ENCODE measurements at places on chromosomes 6 and 20.
A peak's percentile ranks its signal among the peaks of the same experiment; 100 is the strongest.

DNA sequence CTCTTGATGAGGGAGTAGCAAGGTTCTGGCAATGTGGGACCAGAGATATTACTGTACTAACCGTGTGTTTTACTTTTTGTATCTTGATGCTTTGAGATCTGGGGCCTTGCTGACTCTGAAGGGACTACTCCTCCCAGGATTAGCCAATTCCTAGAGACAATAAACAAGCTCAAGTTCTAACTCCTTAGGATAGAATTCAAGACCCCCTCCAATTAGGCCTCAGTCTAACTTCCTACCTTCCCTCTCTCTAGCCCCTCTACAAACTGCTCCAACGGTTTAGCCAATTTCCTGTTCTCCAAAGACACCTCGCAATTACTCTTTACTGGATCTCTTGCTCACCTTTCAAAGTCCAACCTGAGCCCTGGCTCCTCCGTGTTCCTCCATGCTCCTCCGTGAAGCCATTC, 158.7 kb upstream of the JARID2 start:
- DNase-seq, result no peak

GRCh38 chr6:125639466-125640020, 109.9 kb upstream of the HEY2 start:
- no peak for DNase-seq

GRCh38 chr20:58112017-58112781, 116.3 kb downstream of the ANKRD60 start:
- no peak for DNase-seq

- DNase-seq, result no peak
These were observed 31.1 kb upstream of the RGS17 start for GRCh38 chr6:153162172-153162571.

DNA sequence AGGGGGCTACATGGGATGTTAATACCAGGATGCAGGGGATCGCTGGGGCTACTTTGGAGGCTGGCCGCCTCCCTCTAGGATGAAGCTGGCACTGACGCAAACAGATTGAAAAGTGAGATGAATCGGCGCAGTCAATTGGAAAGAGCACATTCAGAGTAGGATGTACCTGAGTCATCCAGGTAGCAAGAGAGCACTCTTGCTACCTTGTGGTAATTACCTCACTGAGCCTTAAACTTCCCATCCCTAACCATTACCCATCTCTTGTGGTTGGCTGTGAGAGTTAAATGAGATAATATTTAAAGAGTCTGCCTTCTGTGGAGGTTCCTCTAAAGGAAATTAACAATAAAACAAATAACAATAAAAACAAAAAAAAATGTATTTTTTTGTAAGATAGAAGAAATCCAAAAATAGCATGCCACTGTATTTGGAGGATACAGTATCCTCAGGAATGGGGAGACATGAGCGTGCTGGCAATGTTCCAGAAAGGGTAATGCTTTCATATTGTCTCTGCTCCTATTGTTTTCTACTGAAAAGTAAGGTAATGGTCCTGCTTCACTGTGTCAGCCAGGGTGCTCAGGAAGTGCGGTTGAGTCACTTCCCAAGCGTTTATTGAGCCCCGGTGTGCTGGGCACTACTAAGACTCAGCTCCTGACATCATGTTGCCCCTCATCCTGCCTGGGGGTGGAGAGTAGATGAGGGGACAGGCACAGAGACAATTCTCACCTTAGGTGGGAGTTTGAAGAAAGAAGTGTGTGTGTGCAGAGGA, 301.1 kb downstream of the EYA4 start:
- DNase-seq, result peak; percentile 20

DNA sequence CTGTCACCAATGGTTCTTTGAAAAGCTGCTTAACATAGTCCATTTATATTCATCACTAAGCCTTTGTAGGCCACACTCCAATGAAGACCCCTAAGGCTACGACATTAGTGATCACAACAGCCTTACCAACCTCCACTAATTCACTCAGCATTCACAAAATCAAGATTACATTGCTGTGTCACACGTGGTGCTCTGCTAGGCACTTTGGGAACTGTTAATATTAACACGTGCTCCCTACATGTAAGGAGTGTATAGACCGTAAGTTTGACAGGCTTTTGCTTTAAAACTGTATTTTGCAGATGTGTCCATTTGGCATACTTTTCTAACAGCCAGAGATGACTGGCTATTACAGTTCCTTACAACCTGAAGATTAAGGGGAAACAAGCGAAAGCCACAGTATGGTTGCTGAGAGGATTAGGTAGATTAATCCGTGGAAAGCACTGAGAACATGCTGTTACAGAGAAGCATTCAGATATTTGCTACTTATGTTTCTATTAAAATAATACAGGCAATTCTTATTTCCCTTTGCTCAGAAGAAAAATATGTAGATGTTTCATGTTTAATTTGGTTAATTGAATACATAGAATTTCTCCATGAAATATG, 69.7 kb downstream of the SAMD3 start:
- no peak for DNase-seq

DNA sequence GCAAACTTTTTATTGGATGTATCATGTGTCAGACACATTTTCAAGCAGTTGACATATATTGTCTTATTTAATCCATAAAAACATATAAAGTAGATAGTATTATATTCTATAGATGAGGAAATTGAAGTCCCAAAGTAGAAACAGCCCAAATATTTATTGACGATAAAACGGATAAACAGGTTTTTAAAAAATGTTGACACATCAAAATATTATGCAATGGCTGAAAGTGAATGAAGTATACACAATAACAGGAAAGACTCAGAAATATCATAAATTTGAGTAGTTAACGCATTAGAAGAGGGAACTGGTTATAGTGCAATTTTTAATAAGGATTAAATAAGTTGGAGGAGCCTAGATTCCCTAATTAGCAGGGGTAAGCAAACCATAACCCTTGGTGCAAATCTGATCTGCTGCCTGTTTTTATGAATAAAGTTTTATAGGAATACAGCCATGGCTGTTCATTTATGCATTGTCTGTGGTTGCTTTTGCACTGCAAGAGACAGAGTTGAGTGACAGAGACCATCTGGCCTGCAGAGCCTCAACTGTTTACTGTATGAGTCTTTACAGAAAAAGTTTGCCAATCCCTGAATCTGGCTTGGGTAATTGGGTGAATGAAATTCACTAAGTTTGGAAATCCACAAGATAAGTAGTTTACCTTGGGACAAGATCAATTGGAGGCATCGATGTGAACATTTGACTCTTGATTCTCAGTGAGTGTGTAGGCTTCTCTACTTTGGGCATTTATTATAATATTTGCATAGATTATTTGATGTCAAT, 50.6 kb upstream of the EXOC2 start:
- no peak for DNase-seq

- no peak for DNase-seq
These were observed 150.7 kb downstream of the EDN3 start for GRCh38 chr20:59451066-59451630.

DNA sequence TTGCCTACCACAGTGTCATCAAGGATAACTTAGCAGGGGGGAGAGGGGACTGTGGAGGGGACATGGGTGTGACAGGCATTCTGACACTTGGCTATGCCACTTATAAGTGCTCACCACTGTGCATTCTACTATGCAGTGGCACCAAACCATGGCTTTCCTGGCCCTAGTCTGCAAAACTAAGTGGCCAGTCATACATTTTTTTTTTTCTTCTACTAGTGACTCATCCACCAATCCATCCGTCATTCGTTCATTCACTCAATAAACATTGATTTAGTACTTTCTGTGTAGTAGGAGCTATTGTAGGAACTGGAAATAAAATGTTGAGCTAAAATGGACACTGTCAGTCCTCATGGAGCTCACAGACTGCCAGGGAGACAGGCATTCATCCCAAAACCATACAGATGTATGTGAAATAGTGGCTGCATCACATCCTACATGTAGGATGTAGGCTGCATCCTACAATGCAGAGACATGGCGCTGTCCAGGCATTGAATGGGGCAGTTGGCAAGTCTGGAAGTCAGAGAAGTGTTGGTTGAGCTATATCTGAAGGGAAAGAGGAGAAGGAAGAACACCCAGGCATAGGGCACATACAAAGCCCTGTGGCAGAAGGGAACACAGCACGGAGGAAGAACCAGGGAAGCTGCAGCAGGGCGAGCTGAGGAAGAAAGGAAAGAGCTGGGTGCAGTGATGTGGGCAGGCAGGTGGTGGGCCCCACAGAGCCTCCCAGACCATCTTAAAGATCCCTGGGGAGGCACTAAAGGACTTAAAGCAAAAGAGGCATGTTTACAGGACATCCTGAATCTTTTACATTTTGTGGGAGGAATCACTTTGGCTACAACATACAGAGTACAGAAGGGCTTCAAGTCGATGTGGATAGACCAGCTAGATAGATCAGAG, 224.4 kb downstream of the UST start:
- DNase-seq, result no peak

- DNase-seq, result no peak
These were observed 295.5 kb upstream of the ZNF337 start for GRCh38 chr20:25992146-25992545.

DNA sequence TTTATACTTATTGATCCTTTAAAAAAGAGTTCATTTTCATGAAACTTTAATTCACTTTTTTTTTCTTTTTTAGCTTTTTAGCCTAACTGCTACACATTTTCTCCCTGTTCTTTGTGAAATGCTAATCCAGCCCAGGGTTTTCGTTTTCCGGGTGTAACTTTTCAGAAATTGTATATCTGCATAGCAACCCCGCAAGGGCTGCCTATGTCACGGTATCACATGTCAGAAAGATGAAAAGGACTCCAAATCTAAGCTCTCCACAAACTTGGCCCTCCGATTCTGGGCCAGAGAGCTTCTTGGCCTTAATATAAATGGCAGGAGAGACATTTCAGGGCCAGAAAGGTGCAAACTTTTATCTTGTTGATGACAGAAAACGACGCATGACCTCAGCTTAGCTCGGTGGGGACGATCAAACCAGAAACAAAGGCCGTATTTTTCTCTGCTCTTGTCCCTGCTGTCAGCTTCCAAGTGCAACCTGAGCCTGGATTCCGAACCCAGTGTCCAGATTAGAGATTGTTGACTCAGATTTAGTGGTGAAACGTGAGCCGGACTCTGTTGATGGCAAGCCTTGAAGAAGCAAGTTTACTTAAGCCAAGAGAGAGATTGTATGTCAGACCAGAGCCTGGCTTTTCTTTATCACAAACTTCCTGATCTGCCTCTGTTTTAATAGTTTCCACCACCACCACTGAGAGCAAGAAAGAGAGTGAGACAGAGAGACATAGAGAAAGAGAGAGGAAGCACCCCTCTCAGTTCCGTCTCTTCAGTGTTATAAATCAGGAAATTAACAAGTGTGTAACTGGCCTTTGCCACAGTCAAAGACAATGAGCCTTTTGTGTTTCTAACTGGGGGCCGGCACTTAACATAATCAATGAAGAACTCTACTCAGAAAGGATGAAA, 157.8 kb downstream of the SCML4 start:
- no peak for DNase-seq

GRCh38 chr6:108556866-108557493, 3.7 kb upstream of the FOXO3 start:
- DNase-seq, result no peak

DNA sequence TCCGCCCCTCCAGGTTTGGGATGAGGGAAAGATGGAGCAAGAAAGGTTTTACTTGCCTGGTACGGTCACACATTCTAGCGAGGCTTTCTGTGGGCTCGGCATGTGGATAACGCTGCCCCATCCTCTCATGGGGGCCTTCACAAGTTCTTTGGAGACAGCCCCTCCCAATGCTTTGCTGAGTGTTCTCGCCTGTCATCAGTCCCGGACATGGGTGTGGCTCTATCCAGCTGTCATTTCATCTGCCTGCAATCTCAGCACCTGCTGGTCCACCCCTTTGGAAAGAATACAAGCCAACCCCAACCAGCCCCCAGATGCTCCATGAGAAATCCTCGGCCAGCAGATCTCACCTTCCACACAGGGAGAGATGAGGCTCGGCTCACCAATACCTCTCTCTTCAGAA, 30.3 kb upstream of the MDGA1 start:
- no peak for DNase-seq

DNA sequence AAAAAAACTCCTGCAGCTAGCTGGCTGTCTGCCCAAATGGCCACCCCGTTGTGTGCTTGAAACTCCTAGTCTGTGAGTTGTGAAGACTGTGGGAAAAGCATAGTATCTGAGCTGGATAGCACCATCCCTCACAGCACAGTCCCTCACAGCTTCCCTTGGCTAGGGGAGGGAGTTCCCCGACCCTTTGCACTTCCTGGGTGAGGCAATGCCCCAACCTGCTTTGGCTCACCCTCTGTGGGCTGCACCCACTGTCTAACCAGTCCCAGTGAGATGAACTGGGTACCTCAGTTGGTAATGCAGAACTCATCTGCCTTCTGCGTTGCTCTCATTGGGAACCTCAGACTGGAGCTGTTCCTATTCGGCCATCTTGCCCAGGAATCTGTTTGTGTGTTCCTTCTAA, 260.6 kb upstream of the STXBP5 start:
- DNase-seq, result peak; percentile 15

DNA sequence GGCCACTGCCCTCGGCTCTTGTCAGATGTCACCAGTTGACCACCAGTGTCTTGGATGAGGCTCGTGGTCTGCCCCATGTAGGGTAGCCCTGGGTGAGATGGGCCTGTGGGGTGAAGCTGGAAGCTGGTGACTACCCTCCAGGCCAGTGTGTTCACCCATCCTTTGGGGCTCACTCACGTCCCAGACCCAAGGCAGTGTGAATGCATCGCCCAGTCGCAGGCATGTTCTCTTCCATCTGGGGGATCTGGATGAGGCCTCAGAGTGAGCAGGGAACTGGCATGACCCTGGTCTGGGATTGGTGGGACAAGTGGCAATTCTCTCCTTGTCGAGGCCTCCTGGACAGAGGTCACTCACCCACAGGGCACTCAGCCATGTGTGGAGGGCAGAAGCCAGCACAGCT, 120.1 kb upstream of the PHACTR3 start:
- DNase-seq, result no peak

- DNase-seq, result no peak
These were observed 5.0 kb downstream of the TNFRSF6B start for GRCh38 chr20:63701329-63702035.

DNA sequence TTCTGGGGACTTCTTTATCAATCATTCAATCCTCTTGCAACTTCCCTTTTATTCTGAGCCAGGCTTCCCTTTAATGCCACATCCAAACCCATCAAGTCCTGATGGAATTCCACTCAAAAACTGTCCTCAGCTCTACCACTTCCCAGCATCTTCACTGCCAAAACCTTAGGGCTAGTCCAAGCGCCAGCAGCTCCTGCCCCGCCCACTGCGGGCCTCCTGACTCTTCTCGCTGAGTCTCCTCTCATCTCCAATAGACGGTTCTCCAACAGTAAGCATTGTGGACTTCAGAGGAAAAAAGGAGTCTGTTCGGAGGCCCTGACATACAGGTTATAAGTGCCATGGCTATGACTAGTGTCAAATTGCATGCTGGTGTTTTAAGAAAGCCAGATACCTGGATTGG, 38.7 kb upstream of the CNKSR3 start:
- DNase-seq, result no peak
